HL-60 (cell line): ENCODE measurements at places on chromosomes 2 and 18.

DNA sequence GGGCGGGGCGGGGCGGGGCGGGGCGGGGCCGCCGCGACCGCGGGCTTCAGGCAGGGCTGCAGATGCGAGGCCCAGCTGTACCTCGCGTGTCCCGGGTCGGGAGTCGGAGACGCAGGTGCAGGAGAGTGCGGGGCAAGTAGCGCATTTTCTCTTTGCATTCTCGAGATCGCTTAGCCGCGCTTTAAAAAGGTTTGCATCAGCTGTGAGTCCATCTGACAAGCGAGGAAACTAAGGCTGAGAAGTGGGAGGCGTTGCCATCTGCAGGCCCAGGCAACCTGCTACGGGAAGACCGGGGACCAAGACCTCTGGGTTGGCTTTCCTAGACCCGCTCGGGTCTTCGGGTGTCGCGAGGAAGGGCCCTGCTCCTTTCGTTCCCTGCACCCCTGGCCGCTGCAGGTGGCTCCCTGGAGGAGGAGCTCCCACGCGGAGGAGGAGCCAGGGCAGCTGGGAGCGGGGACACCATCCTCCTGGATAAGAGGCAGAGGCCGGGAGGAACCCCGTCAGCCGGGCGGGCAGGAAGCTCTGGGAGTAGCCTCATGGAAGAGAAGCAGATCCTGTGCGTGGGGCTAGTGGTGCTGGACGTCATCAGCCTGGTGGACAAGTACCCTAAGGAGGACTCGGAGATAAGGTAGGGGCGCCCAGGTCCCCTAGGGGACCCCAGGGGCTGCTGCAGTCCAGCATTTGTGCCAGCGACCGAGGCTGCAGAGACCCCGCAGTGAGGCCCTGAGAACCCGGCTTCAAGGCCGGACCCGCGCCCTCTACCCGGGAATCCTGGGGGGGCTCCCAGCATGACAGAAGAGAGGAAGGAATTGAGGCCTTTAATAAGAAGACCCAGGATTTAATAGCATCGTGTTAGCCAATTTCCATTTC is at the start of gene KHK:
Gene KHK (plus strand): TSS at position 49 of the 870 bp plus-strand sequence. CDS start 488 bp downstream, at position 537.
- DNase-seq = no peak

GRCh38 chr2:215614296-215614695 is 178.4 kb upstream of the FN1 start:
- DNase-seq = no peak

GRCh38 chr2:168964251-168964807 is 63.2 kb downstream of the G6PC2 start:
- no peak for DNase-seq

DNA sequence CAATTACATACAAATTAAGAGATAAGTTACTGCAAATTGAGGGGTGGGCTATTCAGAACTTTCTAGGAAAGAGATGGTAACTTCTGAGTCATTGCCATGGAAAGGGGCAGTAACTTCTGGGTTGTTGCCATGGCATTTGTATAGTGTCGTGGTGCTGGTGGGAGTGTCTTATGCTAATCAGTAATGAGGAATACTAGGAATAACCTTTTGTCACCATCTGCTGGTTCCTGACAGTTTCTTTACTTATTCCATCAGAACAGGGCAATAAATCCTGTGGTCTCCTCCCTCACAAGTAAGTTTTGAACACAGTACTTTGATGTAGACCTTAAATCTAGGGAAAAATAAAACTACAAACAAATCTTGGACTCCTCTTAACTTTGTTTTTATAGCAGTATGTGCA is 435.4 kb downstream of the BCL11A start:
- no peak for DNase-seq

GRCh38 chr2:30781451-30781850 is 25.8 kb downstream of the CAPN13 start:
- DNase-seq = no peak

GRCh38 chr2:106649306-106649705 is 162.1 kb downstream of the CD8B2 start:
- no peak for DNase-seq

- DNase-seq = no peak
Measured at GRCh38 chr2:95034221-95034620, 8.7 kb downstream of the MAL start.

DNA sequence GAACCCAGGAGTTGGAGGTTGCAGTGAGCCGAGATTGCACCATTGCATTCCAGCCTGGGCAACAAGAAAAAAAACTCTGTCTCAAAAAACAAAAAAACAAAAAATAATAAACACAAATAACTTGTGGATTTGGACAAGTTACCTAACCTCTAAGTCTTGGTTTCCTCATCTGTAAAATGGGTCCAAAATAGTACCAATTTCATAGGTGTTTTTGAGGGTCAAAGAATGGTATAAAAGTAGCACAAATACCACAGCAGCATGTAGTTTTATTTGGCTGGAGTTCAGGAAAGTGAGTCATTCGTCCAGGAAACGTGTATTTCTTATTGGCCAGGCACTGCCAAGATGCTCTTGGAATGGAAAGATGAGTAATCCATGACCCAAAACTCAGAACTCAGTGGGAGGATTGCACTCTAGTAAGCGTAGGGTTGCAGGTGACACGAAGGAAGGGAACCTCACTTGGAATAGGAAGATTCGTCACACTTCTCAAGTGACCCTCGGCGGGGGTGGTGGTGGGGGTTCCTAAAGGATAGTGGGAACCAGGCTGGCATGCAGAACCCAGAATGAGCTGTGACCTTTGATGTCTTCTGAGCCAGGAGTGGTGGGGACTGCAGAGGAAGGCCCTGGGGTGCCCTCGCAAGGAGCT is 24.4 kb downstream of the GRHL1 start:
- DNase-seq = no peak
